ENCODE measurements at places on chromosomes 16 and 17. TPM values are rescaled to one million over a fixed set of nuclear protein-coding genes. Genes with fewer than 3 reads are reported as not detected.
A peak's percentile ranks its signal among the peaks of the same experiment; 100 is the strongest.

The ASPA gene
- total RNA-seq, result not detected

The SLC16A11 gene
- not detected for total RNA-seq

The GLOD4 gene
- total RNA-seq, result 57.8 TPM

The OR1A1 gene
- total RNA-seq, result not detected

DNA sequence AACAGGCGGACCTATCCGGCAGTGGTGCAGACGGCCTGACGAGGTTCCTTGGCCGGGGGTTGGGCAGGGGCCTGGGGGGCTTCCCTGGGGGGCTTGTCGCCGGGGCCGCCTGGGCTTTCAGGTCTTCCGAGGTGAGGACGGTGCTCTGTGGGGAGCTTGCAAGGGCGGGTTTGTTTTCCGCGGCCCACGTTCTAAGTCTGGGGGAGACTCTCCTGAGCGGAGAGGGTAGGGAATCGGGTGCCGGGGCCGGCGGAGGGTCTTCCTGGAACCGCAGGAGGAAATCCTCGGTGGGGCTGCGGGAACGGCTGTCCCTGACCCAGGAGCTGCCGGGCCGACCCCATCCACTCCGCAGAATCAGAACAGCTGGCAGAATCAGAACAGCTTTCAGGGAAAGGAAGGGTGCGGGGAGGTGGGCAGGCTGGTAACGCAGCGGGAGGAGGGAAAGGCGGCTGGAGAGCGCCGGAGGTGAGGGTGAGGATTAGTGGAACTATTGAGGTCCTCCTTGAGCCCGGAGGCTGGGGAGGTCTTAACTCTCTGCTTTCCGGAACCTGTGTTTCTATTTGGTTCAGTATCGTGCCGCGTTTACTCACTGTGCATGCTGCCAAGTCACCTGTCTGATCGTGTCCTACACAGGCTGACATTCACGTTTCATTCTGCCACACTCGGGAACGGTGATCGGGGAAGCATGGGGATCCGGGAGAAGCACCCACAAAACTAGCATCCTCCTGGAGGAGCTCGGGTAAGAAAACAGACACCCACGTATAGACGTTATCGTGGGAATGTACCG, 28.9 kb downstream of the CPSF4L start:
- H3K27me3 ChIP-seq, result no peaks in the 10 kb centered on the region
- no peak for DNase-seq
- H3K36me3 ChIP-seq, result peaks cover 33% of the 10 kb centered on the region
- H3K27ac ChIP-seq, result peak overlapping the region; percentile 96
- peaks cover 25% of the 10 kb centered on the region for H3K4me1 ChIP-seq

DNA sequence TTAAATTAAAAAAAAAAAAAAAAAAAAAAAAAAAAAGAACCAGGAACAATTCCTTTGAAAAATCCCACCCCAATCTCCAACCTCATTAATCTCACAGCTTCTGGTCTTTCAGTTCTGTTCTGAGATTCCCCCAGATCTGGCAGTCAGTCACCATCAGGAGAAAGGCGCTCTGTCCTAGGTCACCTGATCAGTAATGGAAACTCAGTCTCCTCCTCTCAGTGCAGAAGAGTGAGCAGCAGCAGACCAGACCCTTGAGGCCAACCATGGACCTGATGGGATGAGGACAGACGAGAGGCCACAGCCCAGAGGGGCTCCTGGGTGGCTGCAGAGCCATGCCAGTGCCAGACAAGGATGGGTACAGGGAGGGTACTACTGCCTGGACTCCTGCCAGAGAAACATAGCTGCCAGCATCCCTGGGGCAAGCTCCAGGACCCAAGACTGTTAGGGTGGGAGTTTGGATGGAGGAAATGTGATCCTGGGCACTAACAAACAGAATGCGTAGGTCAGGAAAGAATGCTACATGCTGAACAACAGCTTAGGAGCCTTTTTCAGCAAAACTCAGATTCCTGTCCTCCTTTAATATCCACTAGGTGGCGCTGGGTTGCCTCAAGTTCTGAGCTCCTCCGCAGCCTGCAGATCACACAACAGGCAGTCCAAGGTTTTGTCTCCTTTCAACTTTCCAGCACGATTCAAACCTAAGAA, 28.7 kb downstream of the MPG start:
- peak; percentile 47 for DNase-seq
- no peak overlapping the region for H3K27ac ChIP-seq
- H3K36me3 ChIP-seq, result peaks cover 2% of the 10 kb centered on the region
- no peak overlapping the region for H3K4me3 ChIP-seq
- no peaks in the 10 kb centered on the region for H3K4me1 ChIP-seq
- no peaks in the 10 kb centered on the region for H3K27me3 ChIP-seq

DNA sequence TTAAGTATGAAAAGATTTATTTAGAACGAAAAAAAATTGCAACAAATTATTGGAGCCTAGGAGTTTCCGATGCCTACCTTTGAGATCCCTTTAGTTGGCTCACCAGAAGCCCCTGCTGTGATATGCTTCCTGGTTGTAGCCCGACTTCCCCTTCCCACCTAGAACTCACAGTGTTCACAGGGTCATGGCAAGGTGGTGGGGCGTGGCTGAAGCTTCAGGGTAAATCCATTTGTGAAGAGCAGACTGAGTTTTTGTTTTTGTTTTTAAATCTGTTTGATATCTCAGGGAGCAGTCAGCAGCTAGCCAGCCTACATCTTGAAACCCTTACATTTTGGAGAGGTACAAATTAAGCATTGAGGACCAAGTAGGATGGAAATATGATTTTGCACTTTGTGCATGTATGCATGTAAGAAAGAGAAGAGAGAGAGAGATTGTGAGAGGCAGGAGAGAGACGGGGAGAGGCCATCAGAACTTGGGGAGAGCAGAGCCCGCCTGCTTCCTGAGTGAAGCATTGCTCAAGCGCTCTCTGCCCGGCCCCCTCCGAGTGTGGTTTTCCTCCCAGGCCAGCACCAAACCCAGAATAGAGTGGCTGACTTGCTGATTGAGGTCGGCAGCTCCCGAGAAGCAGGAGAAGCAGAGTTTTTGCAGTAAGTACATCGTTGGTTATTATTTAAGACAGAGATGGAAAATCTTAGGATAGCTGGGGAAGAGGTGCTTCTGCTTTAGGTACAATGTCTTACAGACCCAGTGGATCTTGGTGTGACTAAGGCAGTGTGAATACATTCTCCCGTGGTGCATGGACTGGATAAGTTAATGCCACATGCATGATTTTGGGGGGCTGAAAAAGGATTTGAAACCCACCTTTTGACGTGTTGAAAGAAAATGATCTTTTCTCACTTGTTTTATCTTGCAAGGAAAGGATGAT, 64.2 kb downstream of the SPECC1 start:
- no peak overlapping the region for H3K4me3 ChIP-seq
- H3K36me3 ChIP-seq, result no peaks in the 10 kb centered on the region
- no peak for DNase-seq
- H3K4me1 ChIP-seq, result peaks cover 36% of the 10 kb centered on the region

- no peak overlapping the region for H3K4me3 ChIP-seq
- H3K4me1 ChIP-seq, result no peaks in the 10 kb centered on the region
- DNase-seq, result no peak
- no peaks in the 10 kb centered on the region for H3K36me3 ChIP-seq
These were observed 66.5 kb upstream of the IRX3 start for GRCh38 chr16:54353097-54353496.

GRCh38 chr16:64627781-64628180, 494.1 kb downstream of the CDH11 start:
- no peak overlapping the region for H3K4me3 ChIP-seq
- H3K36me3 ChIP-seq, result no peaks in the 10 kb centered on the region
- no peaks in the 10 kb centered on the region for H3K4me1 ChIP-seq

GRCh38 chr17:64278614-64279013, 15.6 kb upstream of the TEX2 start:
- H3K4me1 ChIP-seq, result no peaks in the 10 kb centered on the region
- no peak for DNase-seq

GRCh38 chr17:9241774-9242496, 220.6 kb downstream of the NTN1 start:
- no peaks in the 10 kb centered on the region for H3K27me3 ChIP-seq
- H3K36me3 ChIP-seq, result no peaks in the 10 kb centered on the region
- no peak overlapping the region for H3K27ac ChIP-seq
- H3K4me1 ChIP-seq, result peaks cover 10% of the 10 kb centered on the region
- no peak for DNase-seq
- no peak overlapping the region for H3K4me3 ChIP-seq

GRCh38 chr17:28901866-28902818, 737 bp downstream of the DHRS13 start:
- H3K4me1 ChIP-seq, result peaks cover 10% of the 10 kb centered on the region
- peak overlapping the region; percentile 63 for H3K4me3 ChIP-seq
- H3K27ac ChIP-seq, result peak overlapping the region; percentile 48
- no peak for DNase-seq
- no peaks in the 10 kb centered on the region for H3K36me3 ChIP-seq

- H3K27me3 ChIP-seq, result no peaks in the 10 kb centered on the region
- no peak for DNase-seq
- no peak overlapping the region for H3K27ac ChIP-seq
- no peaks in the 10 kb centered on the region for H3K4me1 ChIP-seq
- H3K4me3 ChIP-seq, result no peak overlapping the region
These were observed 5.8 kb downstream of the DNAAF1 start for GRCh38 chr16:84150926-84151325.

DNA sequence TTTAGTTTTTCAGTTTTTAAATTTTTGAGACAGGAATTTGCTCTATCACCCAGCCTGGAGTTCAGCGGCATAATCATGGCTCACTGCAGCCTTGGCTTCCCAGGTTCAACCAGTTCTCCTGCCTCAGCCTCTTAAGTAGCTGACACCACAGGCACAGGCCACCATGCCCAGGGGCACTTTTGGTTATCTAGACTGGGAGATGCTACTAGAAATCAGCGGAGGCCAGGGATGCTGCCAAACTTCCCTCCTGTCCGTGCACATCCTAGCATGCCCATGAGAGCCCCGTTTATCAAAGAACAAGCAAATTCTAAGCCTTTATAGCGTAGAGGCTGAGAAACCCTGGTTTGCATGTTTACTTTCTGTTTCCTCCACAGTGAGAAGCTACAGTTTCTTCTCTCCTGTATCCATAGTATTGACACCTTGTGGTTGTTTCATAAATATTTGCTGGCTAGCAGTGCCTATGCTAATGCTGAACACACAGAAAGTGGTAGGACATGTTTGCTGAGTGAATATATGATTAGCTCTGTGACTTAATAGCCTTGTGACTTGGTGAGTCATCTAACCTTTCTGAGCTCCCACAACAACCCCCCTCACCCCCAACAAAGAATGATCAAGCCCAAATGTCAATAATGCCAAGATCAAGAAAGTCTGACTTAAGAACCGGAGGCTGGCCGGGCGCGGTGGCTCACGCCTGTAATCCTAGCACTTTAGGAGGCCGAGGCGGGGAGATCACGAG, 39.2 kb upstream of the MAF start:
- no peaks in the 10 kb centered on the region for H3K36me3 ChIP-seq
- no peaks in the 10 kb centered on the region for H3K27me3 ChIP-seq
- peak; percentile 48 for DNase-seq
- no peak overlapping the region for H3K4me3 ChIP-seq
- no peak overlapping the region for H3K27ac ChIP-seq

DNA sequence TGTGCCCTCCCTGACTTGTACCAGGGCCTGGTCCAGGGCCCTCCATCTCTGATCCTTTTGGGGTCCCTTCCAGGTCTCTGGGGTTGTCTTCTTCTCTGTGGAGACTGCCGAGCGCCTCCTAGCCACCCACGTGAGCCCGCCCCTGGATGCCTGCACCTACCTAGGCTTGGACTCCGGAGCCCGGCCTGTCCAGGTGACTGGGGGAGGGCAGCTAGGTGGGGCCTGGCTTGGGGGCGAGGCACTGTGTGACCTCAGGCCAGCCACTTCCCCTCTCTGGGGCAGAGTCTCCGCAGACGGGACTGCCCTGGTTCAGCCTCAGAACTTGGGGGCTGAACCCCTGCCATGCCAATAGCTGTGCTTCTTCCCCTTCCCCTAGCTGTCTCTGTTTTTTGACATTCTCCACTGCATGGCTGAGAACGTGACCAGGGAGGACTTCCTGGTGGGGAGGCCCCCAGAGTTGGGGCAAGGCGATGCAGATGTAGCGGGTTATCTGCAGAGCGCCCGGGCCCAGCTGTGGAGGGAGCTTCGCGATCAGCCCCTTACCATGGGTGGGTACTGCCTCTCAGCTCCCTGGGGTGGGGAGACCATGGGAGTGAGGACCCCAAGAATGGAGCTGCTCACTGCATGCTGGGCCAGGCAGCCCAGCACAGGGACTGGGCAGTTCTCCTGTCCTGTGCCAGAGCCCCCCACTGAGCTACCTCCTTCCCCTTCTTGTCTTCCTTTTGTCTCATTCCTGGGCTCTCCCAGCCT, 14.6 kb downstream of the FCSK start:
- no peak overlapping the region for H3K4me3 ChIP-seq
- H3K36me3 ChIP-seq, result no peaks in the 10 kb centered on the region
- no peaks in the 10 kb centered on the region for H3K27me3 ChIP-seq
- H3K27ac ChIP-seq, result no peak overlapping the region

DNA sequence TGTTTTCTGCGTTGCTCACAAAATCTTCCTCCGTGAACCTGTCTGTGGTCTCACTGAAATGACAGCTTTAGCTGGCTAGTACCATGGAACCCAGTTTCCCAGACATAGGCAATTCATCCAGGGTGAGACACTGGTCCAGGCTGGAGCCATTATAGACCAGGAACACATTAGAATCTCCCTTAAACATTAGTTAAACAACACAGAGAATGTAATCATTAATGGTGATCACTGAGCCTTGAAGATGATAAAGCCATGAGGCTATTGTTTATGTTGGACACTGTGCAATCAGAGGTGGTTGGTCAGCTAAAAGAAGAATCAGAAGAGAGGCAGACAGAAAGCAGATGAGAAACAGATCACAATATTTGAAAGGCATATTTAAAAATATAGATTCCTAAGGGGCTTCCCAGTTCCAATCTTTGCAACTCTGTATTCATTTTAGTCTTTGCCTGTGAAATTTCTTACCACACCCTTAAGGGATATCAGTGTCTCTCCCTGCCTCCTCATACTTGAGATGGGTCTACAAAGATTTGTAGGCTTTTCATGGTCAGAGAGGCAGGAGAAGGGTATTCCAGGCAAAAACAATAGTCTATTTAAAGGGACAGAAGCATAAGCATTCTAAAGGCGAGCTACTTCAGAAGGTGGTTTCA, 317.9 kb downstream of the MAP2K6 start:
- H3K4me1 ChIP-seq, result no peaks in the 10 kb centered on the region
- H3K27ac ChIP-seq, result no peak overlapping the region
- H3K36me3 ChIP-seq, result no peaks in the 10 kb centered on the region
- H3K4me3 ChIP-seq, result no peak overlapping the region

DNA sequence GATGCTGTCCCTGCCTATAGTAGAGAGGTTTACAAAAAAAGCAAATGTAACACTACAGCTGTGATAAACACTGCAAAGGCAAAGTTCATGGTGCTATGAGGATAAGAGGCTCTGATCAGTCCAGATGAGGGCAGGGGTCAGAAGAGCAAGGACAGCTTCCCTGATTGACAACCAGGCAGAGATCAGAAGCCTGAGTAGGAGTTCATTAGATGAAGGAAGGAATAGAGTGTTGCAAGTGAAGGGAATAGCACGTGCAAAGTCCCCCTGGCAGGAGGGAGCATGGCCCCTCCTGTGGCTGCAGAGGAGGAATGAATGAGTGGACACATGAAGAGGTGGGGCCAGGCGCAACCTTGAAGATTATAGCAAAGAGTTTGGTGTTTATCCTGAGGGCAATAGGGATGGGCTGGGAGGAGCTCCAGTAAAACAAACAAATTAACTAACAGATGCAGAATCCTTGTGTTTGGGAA, 208.4 kb upstream of the IRX5 start:
- no peak overlapping the region for H3K4me3 ChIP-seq
- H3K36me3 ChIP-seq, result no peaks in the 10 kb centered on the region
- DNase-seq, result no peak
- no peaks in the 10 kb centered on the region for H3K27me3 ChIP-seq
- H3K4me1 ChIP-seq, result no peaks in the 10 kb centered on the region
- H3K27ac ChIP-seq, result no peak overlapping the region

Data from Panc1 (cell line).